AG04450 (cell line): ENCODE measurements at places on chromosomes 5 and 9.

- DNase-seq = no peak
Observed at GRCh38 chr9:137456061-137456863, 2.9 kb downstream of the NSMF start.

DNA sequence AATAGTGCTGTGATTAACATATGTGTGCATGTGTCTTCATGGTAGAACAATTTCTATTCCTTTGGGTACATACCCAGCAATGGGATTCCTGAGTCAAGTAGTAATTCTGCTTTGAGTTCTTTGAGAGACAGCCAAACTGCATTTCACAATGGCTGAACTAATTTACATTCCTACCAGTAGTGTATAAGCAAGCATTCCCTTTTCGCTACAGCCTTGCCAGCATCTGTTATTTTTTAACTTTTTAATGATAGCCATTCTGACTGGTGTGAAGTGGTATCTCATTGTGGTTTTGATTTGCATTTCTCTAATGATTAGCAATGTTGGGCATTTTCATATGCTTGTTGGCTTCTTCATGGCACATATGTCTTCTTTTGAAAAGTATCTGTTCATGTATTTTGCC is 308.5 kb downstream of the ARRDC3 start:
- peak; percentile 70 for DNase-seq

GRCh38 chr5:176810687-176811501 is 535 bp downstream of the UNC5A start:
- DNase-seq = no peak

DNA sequence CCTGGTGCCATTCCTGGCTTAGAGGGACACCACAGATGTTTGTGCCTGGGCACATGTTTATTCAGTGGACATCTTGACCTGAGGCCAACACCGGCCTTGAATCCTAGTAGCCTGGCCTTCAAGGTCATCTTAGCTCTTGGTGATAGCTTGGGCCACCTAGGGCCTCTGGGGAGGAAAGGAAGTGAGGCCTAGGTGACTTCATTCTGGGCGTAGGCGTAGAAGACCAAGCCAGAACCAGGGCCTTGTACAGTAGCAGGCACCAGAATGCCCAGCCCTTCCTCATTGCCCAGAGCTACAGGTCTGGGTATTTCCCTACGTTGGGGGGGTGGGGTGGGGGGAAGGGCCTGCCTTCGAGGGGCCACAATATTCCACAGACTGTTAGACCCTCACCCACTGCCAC is 33.8 kb downstream of the WNK2 start:
- DNase-seq = no peak

DNA sequence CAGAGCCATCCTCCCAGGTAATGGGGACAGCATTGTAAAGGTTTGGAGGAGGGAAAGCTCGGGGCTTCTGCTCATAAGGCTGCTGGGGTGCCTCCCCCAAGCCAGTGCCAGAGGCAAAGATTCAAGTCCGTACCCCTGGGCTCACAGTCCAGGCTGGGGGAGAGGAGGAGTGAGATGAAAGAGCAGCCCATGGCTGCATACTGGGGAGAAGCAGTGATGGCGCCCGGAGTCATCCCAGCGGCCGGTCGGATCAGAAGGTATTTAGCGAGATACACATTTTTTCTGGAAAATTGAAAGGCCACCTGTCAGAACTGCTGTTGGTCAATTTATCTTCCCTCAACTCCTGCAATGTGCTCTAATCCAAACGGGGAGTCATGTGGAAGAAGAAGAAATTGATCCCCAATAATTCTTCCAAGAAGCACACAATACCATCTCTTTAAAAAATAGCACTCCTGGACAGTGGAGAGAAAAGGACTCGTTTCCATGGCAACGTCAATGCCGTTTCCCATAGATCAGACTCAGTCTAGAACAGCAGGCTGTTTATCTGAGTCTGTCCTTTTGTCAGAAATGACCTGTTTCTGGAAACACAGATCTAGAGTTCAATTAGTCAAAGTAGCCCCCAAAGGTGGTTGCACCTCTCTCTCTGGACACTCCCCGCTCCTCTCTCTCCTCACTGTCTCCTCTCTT is 65.9 kb downstream of the NSG2 start:
- DNase-seq = no peak

- no peak for DNase-seq
Observed at GRCh38 chr5:78974011-78974410, 11.1 kb downstream of the ARSB start.

DNA sequence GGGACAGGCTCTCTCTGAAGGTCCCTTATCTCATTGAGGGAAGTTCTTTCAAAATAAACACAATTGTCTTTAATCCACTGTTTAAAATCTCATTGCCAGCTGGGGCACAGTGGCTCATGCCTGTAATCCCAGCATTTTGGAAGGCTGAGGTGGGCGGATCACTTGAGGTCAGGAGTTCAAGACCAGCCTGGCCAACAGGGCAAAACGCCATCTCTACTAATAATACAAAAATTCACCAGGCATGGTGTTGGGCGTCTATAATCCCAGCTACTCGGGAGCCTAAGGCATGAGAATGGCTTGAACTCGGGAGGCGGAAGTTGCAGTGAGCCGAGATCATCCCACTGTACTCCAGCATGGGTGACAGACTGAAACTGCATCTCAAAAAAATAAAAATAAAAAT is 8.3 kb upstream of the NDFIP1 start:
- DNase-seq = no peak

DNA sequence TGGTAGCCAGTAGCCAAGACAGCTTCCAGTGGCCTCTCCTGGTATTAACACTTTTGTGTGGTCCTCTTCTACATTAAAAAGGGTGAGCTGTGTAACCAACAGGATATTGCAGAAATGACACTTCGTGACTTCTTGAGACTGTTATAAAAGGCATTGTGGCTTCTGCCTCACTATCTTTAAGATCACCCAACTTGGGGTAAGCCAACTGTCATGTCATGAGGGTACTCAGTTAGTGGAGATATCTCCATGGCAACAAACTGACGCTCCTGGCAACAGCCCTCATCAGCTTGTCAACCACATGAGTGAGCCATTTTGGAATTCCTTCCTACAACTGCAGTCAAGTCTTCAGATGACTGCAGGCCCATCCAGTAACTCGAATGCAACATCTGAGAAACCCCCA is 121.7 kb downstream of the DEPDC1B start:
- DNase-seq = no peak

- DNase-seq = peak; percentile 33
Observed at GRCh38 chr5:172370648-172371545, 83.4 kb downstream of the SH3PXD2B start.

GRCh38 chr9:118533101-118533500 is 828.9 kb downstream of the TLR4 start:
- DNase-seq = no peak

GRCh38 chr5:134409321-134409720 is 2.4 kb downstream of the CDKN2AIPNL start:
- DNase-seq = no peak

- DNase-seq = no peak
Observed at GRCh38 chr9:2228132-2228531, 213.0 kb downstream of the SMARCA2 start.

- DNase-seq = no peak
Observed at GRCh38 chr5:148849461-148849860, 23.1 kb downstream of the ADRB2 start.

GRCh38 chr5:162487528-162488525 is 420.3 kb downstream of the GABRG2 start:
- DNase-seq = no peak

- DNase-seq = no peak
Observed at GRCh38 chr9:114289571-114290481, 33.1 kb upstream of the ORM1 start.

DNA sequence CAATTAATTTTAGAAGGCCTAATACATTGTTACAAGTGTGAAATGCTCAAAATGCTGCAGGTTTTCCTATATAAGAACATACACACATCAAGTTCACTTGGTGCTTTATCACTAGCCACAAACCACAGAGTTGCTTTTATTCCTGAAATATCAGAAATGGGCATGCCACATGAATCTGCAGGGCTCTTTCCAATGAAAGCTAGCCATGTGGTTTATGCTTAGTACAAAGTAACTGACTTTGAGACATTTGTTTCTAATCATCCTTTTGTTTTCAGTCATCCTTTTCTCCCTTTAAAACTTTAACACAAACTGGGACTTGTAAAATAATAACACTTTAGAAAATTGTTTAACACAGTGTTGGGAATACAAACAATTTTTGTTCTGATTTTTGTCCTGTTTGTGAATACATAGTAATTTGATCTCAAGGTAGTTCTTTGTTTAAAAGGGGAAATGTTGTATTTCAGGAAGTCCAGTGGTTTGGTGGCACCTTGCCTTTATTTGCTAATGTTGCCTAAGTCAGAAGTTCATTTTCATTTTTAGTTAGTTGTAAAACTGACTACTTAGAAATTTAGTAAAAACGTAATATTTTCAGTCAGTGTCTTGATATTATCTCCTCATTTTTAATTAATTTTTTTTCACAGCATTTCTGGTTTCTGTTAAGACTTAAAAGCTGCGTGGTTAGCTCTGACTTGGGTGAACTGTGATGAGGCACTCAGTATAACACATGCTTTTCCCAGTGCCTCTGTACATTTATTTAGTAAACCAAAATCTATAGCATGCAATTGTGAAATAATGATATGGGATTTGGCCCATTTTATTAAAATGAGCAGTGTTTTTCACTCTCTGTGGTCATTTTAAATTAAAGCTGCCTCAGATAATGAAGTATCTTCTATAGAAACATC is 18.6 kb downstream of the PRDM6 start:
- no peak for DNase-seq

GRCh38 chr9:36572515-36573418 is at the start of gene MELK:
MELK (plus strand) TSS chr9:36572895; CDS start chr9:36581682, 8,787 bp downstream.
- DNase-seq = no peak

- DNase-seq = no peak
Observed at GRCh38 chr5:58459146-58460001, 512 bp downstream of the PLK2 start.

GRCh38 chr5:150458802-150459557 is 9.4 kb upstream of the RPS14 start:
- DNase-seq = no peak

- DNase-seq = no peak
Observed at GRCh38 chr5:124927735-124928134, 181.3 kb upstream of the ZNF608 start.

- DNase-seq = no peak
Observed at GRCh38 chr9:2344436-2344835, 277.2 kb upstream of the VLDLR start.
